NCI-H2107 (cell line): ENCODE measurements at places on chromosomes 3 and 15.

- no peak for DNase-seq
These were observed 564 bp upstream of the GABPB1 start for GRCh38 chr15:50355619-50355905.

DNA sequence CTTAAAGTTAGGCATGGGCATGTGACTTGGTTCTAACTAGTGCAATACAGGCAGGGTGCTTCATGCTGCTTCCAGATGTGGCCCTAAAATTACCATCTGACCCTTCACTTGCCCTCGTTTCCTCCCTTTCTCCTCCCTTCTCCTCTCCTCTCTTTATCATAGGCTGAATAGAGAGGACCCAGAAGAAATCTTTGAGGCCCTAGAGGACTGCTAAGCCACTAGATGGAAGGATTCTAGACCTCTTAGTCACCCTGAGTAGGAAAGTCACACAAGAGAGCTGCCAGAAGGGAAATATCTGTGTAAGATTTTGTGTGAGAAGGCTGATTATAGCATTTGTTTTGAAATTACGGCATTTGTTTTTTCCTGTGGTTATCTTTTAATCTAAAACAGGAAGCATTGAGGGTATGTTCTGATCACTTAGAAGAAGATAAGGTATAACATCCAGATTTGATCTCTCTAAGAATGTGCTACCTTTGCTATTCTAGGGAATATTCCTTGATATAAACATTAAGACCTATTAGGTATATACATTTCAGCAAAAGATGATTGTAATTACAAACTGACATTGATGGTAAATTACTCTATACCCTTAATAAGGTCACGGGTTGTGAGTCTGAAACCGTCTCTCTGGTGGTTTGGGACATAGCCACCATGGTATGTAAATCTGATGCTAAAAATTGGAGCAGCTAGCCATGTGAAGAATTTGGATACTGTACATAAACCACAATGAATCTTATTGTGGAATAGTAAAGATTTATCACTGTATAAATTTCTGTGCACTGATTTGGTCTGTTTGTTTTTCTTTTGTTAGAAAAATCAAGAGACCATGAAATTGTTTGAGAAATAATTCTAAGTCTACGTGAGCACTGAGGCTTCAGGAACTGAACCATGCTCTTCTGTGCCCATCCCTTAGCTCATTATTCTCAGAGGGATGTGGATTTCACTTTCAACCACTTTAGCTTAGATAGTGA lies 84.1 kb downstream of the TP63 start:
- no peak for DNase-seq

- no peak for DNase-seq
These were observed 115.1 kb downstream of the HERC1 start for GRCh38 chr15:63718590-63719035.

DNA sequence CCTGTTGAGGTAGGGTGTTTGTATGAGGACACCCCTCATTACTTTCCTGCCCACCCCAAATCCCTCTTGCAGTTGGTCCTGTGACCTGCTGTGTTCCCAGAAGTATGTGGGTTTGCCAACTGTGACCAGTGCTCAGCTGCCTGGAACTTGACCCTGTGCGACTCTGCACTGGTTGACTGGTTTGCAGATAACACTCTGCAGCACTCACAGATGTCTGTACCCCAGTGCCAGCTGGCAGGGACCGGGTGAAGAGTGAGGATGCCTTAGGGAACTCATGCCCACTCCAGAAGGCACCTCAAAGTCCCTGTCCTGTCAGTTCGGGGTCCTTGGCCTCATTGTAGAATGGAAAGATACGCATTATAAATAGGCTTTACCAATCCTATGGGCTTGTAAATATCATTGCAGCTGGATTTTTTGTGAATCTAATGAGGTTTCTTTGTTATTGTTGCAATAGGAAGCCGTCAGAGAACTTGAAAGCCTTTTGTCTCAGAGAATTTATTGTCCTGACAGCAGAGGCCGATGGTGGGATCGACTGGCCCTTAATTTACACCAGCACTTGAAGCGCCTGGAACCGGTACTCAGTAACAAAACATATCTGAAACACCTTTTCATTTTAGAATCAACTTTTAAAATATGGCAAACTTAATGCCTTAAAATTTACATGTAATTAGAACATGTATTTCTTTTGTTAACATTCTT lies 18.2 kb downstream of the FAN1 start:
- DNase-seq: no peak

DNA sequence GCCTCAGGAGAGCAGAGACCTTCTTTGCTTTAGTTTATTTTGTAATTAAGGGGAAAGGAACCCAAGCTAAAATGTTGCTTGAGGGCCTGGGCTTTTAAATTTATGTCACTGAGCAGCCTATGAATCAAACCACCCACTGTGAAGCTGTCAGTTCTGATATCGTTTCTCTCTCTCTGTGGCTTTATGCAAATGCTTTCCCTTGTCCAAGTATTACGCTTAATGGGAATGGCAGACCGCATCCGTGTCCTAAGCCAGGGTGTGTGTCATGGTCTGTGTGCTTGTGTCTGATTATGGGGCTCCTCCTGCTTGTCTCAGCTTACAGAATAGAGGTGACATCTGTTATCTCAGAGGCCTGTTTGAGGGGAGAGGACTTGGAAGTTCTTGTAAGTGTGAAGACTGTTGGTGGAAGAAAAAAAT lies 82.4 kb downstream of the EBLN2 start:
- DNase-seq: peak; percentile 29

DNA sequence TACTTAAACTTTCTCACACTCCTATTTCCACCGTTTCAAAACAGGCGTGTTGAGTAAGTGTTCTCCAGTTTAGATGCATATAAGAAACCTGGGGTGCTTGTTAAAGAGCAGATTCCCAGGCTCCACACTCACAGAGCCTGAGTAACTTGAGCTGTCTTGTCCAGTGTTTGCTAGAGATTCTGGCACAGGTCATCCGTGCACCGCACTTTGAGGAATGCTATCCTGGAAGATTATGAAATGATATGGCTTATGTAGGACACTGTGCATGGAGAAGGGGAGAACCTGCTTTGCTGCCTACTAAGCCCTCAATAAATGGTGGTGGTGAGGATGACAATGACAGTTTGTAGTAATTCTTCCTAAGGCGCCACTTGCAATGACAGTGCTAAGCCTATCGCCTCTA lies 273.7 kb downstream of the PDZRN3 start:
- no peak for DNase-seq

- DNase-seq: no peak
These were observed 235.4 kb downstream of the TBL1XR1 start for GRCh38 chr3:176961916-176962315.

DNA sequence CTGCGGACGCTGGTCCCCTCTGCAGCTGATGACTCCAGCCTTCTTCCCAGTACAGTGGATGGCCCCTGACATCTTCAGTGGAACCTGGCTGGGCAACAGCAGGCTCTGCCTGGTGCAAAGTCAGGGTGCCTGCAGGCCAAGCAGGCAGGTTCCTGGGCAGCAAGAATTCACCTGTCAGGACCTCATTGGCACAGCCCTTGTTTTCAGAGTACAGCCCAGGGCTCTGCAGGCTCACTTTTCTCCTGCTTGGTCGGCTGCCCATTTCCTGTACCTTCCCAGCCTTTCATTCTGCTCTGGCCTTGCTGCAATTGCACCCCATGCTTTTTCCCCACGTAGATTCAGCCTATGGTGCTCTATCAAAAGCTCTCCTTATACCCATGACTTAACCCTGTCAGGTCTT lies 56.0 kb downstream of the LRTM1 start:
- no peak for DNase-seq

DNA sequence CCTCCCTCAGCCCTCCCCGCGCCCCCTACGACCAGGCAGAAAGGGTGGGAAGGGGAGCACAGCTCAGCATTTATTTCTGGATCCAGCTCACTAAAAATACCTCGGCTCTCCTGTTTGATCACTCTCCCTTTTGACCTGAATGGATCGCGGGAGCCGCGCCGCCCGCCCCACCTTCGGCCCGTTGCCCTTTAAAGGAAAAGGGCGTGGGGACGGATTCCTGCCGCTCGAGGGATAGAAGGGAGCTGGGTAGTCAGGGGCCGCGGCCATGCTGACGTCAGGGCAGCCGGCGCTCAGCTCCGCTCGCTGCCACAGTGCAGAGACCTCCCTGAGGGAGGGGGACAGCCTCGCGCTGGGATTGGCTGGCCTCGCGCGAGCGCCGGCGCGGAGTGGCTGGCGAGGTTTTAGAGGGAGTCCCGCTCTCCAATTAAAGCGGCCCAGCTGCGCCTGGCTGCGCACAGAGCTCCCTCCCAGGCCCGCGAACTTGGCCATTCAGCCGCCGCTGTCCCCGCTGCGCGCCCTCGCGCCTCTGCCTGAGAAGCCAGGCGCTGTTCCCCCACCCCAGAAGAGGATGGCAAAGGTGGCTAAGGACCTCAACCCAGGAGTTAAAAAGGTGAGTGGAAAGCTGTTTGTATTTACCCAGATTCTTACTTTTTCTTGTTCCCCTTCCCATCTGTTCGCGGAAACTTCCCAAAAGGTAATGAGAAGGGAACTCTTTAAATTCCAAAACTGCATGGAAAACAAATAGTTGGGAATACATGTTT lies at the start of gene LMCD1:
TSS of gene LMCD1 (plus strand) at position 453 of the 761 bp plus-strand sequence. CDS start at position 569, 116 bp downstream.
- DNase-seq: no peak

DNA sequence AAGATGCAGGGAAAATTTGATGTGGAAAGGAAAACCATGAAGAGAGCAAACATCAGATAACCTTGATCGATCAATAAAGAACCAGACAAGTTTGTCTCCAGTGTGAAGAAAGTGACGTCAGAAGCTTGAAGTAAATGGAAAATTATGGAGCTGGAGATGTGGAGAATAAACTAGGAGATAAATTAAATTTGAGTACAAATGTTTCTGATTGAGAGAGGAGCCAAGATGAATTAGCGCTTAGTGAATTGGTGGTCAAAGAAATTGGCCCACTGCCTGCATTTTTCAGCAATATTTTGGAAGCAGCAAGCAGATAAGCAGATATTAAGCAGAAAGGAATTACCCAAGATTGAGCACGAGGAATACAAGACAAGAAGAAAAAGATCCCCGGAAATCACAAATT lies 567.3 kb upstream of the ZNF385D start:
- no peak for DNase-seq

DNA sequence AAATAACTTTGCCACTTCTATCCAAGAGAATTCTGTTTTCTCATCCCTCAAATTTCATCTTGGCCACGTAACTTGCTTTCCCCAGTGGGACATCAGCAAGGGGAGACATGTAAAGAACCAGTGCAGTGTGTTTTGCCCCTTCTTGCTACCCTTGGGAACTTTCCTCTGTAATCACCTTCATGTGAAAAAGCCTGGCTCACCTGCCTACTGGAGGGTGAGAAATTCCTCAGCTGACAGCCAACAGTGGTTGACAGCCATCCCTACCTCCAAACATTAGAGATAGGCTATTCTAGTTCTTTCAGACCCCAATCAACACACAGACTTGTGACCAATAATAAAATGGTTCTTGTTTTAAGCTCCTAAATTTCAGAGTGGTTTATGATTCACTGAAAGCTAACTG lies 333.9 kb upstream of the TBC1D5 start:
- DNase-seq: no peak

DNA sequence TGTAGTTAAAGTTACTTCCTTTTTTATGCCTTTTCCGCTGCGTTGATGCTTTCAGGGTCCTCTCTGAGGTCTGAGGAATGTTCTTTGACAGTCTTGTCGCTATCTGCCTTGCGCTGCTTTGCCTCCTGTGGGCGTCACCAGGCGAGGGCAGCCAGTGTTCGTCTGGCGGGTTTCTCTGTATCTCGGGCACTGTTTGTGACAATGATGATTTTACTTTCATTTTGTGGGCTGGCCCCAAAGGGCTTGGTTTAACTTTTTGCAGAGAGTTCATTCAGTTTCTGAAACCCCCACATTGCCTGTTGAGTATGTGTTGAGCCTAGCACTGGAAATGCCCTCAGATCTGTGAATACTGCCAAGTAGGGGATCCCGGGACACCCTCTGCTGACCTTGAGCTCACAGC lies 24.6 kb upstream of the SACM1L start:
- DNase-seq: no peak

DNA sequence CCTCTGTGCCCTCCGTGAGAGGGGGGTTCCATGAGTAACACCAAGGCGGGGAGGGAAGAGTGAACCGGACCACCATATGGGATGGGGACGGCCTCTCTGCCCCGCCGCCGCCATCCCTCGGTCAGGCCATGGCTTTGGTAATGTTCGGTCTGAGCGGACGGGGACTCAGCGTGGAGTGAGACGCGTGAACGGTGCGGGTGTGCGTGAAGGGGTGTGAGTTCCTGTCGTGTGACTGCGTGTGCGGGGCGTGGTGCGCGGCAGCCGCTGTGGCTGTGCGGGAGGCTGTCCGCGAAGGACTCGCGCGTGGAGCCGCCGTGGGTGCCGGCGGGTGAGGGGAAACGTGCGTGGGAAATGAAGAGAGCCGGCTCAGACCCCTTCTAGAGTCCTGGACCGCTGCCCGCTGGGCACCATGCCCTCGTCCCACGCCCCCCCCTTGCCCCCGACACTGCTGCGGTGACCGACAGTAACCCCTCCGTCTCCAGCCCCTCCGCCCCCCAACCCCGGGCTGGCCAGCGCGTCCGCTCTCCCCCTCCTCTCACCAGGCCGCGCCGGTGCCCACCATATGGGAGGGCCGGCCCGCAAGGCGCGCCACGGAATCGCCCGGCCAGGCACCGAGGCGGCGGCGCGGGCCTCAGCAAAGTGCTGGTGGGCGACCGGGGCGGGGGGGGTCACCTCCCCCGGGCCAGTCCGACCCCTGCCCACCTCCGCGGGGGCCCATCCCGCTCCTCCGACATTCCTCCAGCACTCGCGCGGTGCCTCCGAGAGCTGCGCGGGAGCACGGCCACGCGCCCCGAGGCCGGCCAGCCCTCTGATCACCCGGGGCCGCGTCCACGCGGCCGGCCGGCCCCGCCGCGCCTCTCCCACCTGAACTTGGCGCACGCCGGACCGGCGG lies 589 bp downstream of the KLF15 start:
- no peak for DNase-seq

- DNase-seq: no peak
These were observed 6.4 kb downstream of the ALG1L2 start for GRCh38 chr3:130088061-130088460.

GRCh38 chr3:14139771-14140170 lies 14.9 kb downstream of the TMEM43 start:
- no peak for DNase-seq

DNA sequence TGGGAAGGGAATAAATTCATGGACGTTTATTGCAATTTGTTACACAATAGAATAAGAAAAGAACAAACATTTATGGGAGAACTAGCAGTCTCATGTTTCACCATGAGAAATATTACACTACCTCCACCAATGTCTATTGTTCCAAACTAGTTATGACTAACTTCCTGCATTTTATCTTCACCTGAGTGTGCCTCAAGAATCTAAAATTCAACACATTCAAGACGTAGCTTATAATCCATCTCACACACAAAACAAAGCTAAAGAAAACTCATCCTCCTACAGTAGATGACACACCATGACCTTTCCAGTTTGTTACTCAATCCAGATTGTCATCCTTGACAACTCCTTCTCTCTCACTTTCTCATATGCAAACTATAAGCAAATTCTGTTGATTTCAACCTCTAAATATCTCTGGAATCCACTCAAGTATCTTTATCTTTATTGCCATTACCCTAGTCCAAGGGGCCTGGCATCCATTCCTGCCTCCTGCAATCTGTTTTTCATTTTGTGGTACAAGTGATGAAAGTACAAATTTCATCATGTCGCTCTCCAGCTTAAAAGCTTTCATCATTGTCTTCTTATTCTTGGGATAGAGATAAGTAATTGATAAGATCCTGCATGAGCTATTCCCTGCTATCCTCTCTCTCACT lies 229.9 kb downstream of the NR2F2 start:
- DNase-seq: no peak

GRCh38 chr3:159030886-159031679 lies 229.2 kb downstream of the MFSD1 start:
- DNase-seq: no peak
